Right atrium auricular region (tissue), 2 donors: ENCODE measurements at places on chromosomes 1 and 21. TPM values are rescaled to one million over a fixed set of nuclear protein-coding genes. Genes with fewer than 3 reads are reported as not detected.

The OR10Z1 gene
- total RNA-seq, result not detected

The LIPI gene
- not detected for total RNA-seq

The CYP4A11 gene
- total RNA-seq, result not detected

The SPOCD1 gene
- total RNA-seq, result not detected

The HES4 gene
- 68.4 TPM for total RNA-seq

The IRF6 gene
- total RNA-seq, result 30.4 TPM

The YBX1 gene
- 801 TPM for total RNA-seq

The ATP6V1G3 gene
- total RNA-seq, result not detected

The VASH2 gene
- 0.47 TPM for total RNA-seq

The OBSCN gene
- total RNA-seq, result 159 TPM

The ADORA3 gene
- 11.3 TPM for total RNA-seq

The CNIH3 gene
- 1.3 TPM for total RNA-seq

The KIAA0319L gene
- total RNA-seq, result 62.5 TPM

The ADGRB2 gene
- total RNA-seq, result 14.4 TPM

The FNDC5 gene
- total RNA-seq, result 68.3 TPM

The WNT9A gene
- total RNA-seq, result 0.78 TPM
